ENCODE measurements at places on chromosomes 7 and 10.

DNA sequence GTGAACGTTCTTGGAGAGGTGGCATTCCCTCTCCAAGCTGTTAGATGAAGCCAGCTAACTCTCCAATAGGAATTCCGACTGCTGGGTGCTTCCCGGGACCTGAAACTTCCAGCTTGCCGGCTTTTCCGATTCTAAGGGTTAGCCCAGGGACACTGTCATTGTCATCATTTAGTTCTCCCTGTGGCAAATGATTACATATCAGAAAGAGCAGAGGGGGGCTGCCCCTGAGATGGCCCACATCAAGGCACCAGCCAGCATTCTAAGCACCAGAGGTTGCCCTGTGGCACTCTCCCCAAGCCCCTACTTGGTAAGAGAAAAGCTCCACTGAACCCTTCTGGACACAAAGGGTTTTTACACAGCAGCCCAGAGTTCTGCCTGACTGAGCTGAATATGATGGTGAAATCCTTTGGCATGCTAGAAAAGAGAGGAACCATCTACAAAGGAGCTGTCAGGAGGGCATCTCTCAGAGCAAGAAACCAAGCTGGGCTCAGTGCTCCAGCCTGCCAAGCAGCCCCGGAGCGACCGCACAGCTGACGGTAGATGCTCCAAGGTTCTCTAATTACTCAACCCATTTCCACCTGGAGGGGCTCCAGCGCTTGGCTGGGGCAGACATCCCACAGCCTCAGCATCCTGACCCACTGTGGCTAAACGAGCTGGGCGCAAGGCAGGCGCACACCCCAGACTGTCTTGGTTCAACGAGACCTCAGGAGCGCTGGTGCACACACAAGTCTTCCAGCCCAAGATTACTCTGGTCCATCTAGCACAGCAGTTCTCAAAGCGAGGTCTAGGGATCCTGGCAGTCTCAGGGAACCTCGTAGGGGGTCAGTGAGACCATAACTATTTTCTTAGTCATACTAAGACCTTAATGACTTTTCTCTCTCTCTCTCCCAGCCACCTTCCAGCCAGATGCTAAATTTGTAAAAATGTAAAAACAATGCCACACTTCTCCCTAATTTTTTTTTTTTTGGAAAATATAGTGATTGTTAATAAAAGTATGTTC, 160.5 kb downstream of the GFRA1 start:
- DNase-seq: no peak

DNA sequence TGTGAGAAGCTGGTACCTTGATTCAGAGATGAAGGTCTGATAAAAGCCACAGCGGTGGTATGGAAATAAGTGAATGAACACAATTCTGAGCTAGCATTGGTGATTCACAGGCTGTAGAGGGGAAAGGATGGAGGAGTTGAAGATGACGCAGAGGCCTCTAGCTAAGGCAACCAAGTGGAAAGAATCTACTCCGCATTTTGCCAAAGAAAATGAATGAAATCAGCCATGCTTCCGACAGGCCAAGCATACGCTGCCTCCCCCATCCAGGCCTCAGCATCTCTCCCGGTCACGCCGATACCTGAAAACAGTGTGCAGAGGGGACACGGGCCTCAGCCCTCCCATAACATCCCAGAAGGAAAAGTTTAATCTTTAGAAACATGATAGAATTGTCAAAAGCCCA, 124.3 kb upstream of the UNC5B start:
- no peak for DNase-seq

DNA sequence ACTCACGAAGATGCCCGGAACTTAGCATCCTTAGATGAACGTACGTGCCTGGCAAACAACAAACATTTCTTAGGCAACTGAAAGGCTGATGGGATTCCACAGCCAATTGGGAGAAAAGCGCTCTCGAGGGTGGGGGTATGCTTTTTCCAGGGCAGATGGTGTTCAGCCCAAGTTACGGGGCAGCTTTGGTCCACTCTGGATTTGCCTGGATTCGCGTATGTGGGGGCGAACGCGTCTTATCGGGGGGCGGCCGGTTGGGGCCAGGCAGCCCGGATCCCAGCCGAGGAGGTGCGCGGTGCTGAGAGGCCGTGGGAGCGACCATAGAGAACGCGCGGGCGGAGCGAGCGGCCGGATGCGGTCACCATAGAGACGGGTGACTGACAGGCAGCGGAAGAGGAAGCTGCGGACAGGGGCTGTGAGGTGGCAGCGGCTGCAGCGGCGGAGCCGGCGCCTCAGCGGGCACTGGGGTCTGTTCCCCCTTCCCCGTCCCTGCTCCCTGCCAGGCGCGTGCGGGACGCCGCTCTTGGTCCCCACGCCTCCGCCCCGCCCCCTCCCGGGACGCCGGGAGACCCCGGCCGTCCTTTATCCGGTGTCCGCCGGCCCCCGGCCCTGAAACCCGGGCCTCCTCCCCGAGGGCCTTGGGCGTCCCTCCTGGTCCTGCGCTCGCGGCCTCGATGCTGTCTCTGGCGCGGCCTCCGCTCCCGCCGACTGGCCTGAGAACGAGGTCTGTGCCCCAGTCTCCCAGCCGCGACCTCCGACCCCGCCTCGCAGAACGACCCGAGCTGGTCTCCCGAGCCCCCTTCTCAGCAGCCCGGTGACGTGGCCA, at the start of gene CHPF2:
CHPF2 (plus strand) TSS at position 393 of the 826 bp plus-strand sequence. CDS start 1,529 bp downstream, outside the sequence.
- DNase-seq: peak; percentile 88

- DNase-seq: peak; percentile 43
Measured at GRCh38 chr7:156640949-156641485, 443 bp downstream of the RNF32 start.

DNA sequence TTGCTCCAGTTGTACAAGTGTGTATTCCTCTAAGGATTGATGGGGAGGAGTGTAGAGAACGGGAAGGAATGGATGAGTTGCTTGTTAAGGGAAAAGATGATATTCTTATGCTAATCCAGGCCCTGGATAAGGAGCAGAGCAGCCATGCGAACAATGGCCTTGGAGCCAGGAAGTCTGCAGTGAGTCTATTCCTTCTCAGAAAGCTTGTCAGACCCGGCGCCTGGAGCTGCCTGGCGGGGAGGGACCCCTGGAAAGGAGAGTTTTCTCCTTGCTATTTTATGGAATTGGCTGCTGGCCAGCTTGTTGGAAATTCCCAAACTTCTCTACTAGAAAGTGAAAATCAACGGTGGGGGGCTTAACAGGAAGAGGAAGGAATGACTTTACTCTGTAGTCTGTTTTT, 89.1 kb downstream of the MMRN2 start:
- DNase-seq: no peak

DNA sequence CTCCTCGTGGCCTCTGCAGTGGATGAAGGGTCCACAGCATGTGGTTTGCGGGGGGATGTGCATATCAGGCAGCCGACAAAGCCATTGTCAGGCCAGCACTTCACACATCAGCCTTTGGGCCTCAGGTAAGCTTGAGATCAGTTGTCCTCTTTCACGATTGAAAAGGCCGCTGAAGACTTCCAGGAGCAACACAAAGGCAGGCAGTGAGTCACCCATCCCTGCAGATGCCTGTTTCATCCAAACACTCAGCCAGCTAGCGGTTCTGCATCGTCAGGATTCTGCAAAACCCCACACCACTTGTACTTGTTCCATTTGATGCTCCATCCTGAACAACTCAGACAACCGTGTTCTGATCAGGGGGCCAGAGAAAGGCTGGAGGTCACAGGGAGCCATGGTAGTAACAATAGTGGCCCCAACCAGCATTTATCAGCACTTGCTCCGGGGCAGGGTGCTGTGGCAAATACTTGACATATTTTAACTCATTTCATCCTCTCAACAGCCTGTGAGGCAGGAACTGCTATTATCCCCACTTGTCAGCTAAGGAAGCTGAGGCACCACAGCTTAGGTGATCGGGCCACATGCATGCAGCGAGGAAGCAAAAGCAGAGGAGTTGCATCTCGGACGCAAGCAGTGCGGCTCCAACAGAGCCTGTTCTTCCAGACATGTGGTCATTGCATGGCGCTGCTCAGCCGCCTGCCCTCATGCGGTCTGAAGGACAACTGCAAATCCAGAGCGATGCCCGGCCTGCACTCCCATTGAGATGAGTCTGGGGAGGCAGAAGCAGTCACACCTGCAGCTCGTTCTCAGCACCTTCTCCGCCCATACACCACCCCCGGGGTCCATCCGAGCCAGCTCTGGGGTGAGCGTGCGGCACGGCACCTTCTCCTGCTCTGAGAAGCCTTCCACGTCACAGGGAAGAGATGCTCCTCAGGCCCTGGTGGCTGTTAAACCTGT, 144.9 kb downstream of the PAXIP1 start:
- DNase-seq: no peak

- DNase-seq: no peak
Measured at GRCh38 chr7:24739306-24739705, 18.0 kb downstream of the GSDME start.

All from activated CD8-positive, alpha-beta memory T cell treated with anti-CD3 and anti-CD28 coated beads, Interleukin-2, amount 50 U/mL, for 4 hours (primary cell).